Stimulated activated CD8-positive, alpha-beta memory T cell treated with anti-CD3 and anti-CD28 coated beads, Interleukin-15, amount 100 ng/mL, for 48 hours (primary cell): ENCODE measurements at places on chromosomes 6 and 20.

- no peak for DNase-seq
Observed at GRCh38 chr6:49915035-49915434, 48.7 kb upstream of the CRISP1 start.

- DNase-seq = no peak
Observed at GRCh38 chr20:21003902-21004301, 102.3 kb downstream of the LINC00237 start.

DNA sequence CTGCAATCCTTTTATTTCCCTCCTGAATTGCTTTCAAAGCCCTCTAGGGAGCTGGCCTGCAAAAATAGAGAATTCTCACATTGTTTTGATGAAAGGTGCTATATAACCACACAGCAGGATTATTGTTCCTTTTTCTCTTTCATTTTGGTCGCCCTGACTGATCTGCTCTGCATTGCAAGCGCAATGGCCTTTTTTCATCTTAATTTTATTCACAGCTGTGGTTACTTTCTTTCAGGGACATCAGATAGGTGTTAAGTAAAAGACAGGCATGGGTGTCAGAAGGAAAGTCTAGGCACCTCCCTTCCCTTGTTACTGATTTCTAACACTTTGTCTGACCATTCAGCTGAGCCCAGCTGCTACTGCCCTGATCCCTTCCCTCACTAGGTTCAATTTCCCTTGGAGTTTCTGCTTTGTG is 850.5 kb upstream of the MAP3K7 start:
- DNase-seq = no peak

DNA sequence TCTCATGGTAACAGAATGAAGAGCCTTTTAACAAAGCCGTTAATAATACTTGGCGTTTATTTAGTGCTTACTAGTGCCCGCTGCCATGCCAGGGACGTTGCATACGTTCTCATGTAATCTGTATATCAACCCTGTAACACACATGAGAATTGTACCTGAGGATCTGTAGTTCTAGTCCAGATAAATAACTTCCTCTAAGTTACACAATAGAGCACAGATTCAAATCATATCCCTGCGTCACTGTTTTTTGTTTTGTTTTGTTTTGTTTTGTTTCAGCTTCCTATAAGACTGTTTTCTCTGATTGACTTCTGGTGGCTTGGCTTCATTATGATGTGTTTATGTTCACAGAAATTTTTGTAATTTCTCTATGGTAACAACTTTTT is 553 bp downstream of the ZSCAN16 start:
- DNase-seq = no peak

DNA sequence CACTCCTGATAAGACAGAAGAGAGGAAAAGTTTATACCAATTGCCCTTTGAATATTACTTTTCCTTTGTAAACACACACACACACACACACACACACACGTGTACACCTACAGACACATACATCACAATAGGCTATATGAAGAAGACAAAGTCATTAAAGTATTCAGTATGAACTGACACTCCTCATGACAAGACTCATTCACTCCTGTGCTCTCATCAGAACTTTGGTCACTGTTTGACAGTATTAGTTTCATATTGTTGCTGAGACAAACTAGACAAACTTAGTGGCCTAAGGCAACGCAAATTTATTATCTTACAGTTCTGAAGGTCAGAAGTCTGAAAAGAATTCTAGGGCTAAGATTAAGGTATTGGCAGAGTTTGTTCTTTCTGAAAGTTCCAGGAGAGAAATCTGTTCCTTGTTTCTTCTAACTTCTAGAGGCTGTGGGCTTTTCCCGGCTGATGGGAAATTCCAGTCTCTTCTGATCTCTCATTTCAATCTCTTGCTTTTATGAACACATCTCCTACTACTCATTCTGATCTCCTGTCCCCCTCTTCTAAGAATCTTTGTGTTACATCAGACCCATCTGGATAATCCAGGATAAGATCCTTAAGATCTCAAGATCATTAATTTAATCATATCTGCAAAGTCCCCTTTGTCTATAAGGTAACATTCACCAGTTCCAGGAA is 171.3 kb downstream of the HACE1 start:
- DNase-seq = no peak

DNA sequence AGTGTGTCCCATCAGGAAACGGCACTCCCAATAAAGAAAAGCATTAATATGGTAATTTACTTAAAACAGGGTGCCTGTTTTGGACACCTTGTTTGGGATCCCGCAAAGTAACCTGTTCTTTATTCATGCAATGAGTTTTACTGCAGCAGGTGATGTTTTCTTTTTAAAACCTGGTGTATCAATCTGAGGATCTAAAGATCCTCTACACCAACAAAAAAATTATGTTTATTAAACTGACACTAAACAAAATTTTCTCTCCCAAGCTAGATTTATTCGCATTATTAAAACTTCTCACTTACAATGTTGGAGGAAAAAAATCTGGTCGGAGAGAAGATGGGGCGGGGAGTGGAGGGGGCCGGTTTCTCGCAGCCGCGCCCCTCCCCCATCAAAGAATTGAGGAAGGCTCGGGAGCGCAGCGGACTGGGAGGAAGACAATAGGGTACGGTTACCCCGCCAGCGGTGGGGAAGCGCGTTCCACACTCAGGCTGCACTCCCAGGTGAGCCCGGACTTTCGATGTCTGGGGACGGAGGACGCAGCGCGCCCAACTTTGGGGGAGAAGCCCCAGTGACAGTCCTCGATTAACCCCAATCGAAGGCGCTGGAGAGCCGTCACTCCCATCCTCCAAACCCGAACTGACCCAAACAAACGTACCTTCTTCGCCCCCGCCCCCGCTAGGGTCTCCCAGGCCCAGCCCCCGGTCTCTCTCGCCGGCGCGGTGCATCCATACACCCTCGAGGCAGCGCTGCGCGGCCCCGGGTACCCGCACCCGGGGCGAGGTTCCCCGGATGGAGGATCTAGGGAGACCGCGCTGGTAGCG is 1.3 kb downstream of the CD24 start:
- DNase-seq = no peak

DNA sequence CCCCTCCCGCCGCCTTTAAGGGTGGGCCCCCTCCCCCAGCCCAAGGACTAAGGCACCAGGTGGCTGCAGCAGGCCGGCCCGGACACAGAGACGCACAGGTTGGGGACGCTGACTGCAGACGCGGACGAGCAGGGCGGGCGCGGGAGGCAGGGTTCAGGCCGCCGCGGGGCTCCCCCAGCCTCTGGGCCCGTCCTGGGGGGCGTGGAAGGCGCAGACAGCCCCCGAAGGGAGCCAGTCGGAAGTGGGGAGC is 9.3 kb downstream of the DUSP15 start:
- DNase-seq = no peak

DNA sequence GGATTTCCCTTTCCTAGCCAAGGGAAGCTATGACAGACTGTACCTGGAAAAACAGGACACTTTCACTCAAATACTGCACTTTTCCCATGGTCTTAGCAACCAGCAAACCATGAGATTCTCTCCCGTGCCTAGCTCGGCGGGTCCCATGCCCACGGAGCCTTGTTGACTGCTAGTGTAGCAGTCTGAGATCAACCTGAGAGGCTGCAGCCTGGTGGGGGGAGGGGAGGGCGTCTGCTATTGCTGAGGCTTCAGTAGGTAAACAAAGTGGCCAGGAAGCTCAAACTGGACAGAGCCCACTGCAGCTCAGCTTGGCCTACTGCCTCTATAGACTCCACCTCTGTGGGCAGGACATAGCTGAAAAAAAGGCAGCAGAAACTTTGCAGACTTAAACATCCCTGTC is 61.8 kb downstream of the EPM2A start:
- no peak for DNase-seq

DNA sequence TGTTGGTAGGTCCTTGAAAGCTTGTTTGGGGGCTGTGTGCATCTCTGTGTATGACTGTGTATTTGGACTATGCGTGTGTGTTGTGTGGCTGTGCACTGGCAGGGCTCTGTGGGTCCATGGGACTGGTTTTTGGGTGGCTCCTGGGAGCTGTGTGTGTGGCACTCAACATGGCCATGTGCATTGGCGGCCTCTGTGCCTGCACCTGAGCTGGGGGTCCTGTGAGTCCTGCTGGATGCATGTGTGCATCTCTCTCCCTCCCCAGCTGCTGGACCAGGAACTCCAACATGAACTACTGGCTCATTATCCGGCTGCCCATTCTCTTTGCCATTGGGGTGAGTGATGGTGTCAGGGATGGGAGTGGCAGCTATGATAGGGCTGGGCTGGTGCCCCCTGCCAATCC is 30.1 kb downstream of the GLP1R start:
- DNase-seq = no peak

GRCh38 chr20:45049904-45050471 is 50.9 kb downstream of the KCNS1 start:
- no peak for DNase-seq

GRCh38 chr6:73088138-73088813 is 137.0 kb downstream of the KHDC1L start:
- DNase-seq = no peak

GRCh38 chr6:151326116-151326825 is 65.1 kb downstream of the ZBTB2 start:
- no peak for DNase-seq

DNA sequence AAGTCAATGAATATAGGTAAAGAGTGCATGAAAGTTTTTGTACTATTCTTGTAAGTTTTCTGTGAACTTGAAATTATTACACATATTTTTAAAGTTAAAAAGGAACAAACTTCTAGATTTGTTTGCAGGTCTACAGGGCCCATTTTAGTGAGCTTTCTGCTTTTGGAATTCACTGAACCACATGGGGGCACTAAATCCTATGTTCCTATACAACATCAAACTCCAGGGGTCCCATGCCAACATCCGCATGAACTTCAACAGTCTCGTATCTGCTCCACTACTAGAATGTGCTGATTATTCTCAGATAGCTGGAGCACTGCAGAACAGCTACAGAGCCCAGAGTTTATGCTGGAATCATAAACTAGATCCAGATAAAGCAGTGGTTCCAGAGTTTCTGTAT is 347.9 kb upstream of the SPTLC3 start:
- DNase-seq = no peak

DNA sequence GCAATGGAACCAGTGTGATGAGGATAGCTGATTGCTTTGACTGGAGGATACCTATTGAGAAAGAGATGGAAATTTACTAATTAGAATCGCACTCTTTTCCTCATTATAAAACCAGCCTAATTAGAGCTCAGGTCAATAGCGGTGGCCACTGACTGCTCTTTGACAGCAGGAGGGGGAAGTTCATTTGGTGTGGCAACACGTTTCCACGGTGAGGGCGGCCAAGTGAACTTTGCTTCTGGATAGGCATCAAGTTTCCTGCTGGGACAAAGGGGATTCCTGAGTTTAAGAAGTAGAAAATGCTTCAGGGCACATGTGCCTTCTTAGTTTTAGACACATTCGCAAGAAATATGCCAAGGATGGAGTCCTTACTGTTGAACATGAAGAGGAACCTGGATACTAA is 145.3 kb upstream of the NRN1 start:
- no peak for DNase-seq

DNA sequence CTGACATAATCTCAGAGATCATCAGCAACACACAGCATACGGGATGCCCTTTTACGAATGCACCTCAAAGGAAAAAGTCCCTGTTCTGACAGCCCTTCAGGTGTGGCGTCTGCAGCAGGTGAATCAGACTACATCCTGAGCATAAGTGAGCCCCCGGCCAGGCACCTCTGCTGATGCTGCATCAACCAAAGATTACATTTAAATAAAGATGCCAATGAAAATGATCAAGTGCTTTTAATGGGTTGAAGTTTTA is 58.7 kb downstream of the INSM1 start:
- no peak for DNase-seq
